Hindlimb muscle (tissue), 1 donor: ENCODE measurements at places on chromosomes 12 and 14. TPM values are rescaled to one million over a fixed set of nuclear protein-coding genes. Genes with fewer than 3 reads are reported as not detected.

GRCh38 chr14:92931681-92932447, 8.9 kb downstream of the CHGA start:
- no peak for DNase-seq

BATF gene
- 1.0 TPM for polyA plus RNA-seq

GRCh38 chr12:93960521-93960920, 187.9 kb upstream of the PLXNC1 start:
- no peak for DNase-seq

DNA sequence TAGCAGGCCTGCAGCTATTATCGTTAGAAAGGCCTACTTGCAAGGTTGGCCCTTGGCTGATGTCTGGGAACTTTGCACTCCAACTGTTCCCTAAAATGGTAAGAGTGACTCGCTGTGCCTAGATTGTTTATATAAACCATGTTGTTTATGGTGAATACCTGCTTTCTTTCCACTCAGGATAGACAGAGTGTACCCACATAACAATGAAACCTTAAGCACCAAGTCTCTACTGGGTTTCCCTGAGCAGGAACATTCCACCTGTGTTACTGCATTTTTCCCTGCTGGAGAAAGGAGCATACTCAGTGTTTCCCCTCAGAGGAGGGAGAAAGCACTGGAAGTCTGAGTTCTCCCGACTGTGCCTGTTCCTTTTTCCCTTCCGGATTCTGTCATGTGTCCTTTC, 32.8 kb downstream of the ERP29 start:
- no peak for DNase-seq
